Sigmoid colon (tissue), 7 donors: ENCODE measurements at places on chromosomes 2 and 18. TPM values are rescaled to one million over a fixed set of nuclear protein-coding genes. Genes with fewer than 3 reads are reported as not detected.

GRCh38 chr2:240637116-240637900 is 12.0 kb downstream of the GPR35 start:
- DNase-seq, result no peak

GRCh38 chr2:64657411-64657810 is 3.7 kb upstream of the SERTAD2 start:
- DNase-seq, result no peak

DNA sequence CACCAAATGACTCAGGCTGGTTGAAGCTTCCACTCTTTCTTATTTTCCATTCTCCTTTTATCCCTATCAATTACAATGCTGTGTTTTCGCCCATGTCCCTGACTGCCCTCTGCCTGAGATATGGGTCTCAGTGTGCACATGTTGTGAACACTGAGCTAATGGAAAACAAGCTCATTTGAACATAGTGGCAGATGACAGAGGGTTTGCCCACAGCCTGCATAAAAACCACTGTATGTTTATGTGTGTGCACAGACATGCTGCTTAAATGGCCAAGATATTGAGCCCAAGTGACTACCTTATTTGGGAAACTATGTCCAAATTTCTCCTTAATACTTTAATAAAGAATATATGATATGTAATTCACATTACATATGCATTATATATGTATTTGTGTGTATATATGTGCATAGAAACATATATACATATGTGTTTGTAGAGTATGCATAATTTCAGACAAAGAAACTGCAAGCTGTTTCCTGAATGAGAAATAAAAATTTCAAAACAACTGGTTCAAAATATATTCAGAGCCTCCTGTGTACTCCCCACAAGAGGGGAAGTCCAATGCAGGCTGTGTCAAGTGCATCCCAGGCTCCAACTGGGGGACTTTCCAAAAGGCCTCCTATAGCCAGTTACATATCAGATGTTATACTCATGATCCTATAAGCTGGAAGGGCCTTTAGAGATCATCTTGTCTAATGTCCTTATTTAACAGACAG is 92.7 kb upstream of the CD302 start:
- DNase-seq, result no peak

GRCh38 chr18:26941584-26941983 is 76.1 kb upstream of the AQP4 start:
- DNase-seq, result no peak

- no peak for DNase-seq
These were observed 649.8 kb downstream of the ARHGAP15 start for GRCh38 chr2:143779021-143779420.

- no peak for DNase-seq
These were observed 146.4 kb downstream of the FTCDNL1 start for GRCh38 chr2:199704358-199705238.

The PDE1A gene
- 31.3 TPM for total RNA-seq

The YPEL5 gene
- 144 TPM for total RNA-seq

The NEB gene
- 0.68 TPM for total RNA-seq

DNA sequence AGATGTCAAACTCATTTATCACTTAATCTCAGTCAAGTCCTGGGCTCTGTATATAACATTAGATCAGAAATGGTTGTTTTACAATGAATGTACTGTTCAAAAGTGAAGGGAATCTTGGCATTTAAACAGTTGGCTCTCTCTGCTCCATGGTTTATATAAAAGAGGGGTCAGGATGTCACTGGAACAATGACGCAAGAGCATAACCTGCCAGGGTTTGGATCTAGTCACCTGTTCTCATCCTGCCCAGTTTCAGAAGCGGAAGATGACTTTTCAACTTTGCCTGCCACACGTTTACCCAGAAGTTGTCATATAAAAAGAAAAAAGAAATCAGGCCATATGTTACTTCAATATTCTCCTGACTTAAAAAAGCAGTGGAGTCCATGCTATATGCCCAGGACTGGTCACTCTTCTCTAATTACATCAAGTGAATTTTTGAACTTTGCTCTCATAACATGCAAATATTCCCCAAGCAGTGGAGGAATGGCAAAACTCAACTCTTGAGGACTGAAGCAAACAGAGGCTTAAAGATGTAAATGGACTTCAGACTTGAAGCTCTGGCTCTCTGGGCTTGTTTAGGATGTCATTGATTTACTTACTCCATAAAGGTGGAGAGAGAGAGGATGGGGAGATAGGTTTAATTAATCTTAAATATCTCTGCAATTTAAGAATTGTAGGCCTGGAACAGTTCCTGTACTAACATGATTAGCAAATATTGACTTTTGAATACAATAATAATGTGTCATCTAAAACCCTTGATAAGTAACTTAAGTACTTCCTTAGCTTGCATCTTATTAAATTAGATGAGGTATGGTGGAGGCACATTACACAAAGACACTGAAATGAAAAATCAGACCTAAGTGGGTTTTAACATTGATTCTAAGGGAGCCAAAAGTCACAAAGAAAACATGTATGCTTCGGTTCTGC is 58.3 kb downstream of the ETAA1 start:
- DNase-seq, result no peak

The ACSL3 gene
- total RNA-seq, result 61.4 TPM

The GCKR gene
- total RNA-seq, result not detected

GRCh38 chr2:14297340-14297739 is 335.2 kb upstream of the LRATD1 start:
- DNase-seq, result no peak

DNA sequence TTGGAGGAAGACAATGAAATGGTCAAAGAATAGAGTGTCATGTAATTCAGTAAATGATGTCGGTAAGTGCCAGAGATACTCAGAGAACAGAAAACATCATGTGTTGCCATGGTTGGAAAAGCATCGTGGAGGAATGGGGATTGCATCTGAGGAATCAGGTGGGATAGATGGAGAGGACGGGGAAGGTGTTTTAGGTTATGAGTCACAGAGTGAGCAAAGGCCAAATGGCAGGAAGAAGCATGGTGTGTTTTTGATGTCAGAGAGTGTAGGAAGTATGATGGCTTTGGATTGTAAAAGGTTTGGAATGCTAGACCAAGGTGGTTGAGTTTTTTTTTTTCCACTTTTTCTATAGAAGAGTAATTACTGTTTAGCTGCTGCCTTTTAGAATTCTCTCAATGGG is 27.5 kb upstream of the CD28 start:
- DNase-seq, result no peak

DNA sequence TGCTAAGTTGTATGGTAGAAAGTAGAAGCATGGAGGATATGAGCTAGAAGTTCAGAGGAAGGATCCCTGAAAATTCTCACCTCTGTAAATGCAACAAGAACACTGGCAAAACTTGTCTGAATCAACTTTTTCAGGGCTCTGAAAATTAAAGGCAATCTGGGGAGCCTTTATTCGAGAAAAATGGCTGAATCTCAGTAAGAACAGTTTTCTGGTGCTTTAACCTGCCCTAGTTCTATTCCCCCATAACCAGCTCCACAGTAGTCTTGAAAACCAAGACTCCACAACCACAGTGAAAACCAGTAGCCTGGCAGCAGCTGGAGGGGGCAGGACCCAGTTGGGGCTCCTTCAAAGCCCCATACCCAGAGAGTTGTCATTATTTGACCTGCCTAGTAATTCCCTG is 42.6 kb downstream of the ALPK2 start:
- DNase-seq, result no peak
